Activated CD4-positive, alpha-beta T cell treated with anti-CD3 and anti-CD28 coated beads for 24 hours (primary cell): ENCODE measurements at places on chromosomes 4 and X.

DNA sequence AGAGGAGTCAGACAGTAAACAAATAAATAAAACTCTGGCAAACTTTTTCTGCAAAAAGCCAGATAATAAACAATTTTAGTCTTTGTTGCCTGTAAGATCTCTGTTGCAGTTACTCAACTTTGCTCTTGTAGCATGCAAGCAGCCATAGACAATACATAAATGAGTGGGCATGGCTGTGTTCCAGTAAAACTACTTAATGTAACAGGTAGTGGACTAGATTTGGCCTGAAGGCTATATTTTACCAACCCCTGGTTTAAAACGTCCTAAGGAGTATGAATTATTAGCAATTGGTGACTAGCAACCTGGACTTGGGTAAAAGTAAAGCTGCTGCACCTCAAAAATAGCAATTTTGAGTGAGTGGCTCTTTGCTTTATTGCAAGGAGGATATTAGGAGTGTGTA is 30.9 kb downstream of the SLAIN2 start:
- DNase-seq = no peak

- no peak for DNase-seq
Measured at GRCh38 chr4:180084561-180084960, 2158.6 kb upstream of the TENM3 start.

- no peak for DNase-seq
Measured at GRCh38 chrX:91311969-91312368, 122.7 kb upstream of the PABPC5 start.

DNA sequence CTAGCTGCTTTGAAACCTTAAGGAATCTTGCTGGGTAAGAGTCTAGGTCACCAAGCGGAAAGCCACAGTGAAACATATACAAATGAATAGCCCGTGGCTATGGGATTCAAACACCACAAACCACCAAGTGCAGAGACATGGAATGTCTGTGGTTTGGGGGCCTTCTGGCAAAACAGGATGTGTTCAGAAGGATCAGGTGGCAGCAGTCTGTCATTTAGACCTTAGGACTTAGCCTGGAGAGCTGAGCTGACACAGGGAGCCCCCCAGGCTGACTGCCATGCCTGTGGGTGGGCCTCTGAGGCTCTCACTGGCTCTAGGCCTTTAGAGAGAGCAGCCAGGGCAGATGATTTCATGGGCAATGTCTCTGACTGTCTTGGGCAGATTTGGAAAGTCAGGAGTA is 225.6 kb downstream of the FBXW7 start:
- no peak for DNase-seq

- no peak for DNase-seq
Measured at GRCh38 chrX:13252726-13253125, 67.1 kb downstream of the ATXN3L start.
